ENCODE measurements at places on chromosomes 1 and 21.

GRCh38 chr1:91948501-91949355 lies 473 bp upstream of the BRDT start:
- no peak for DNase-seq

DNA sequence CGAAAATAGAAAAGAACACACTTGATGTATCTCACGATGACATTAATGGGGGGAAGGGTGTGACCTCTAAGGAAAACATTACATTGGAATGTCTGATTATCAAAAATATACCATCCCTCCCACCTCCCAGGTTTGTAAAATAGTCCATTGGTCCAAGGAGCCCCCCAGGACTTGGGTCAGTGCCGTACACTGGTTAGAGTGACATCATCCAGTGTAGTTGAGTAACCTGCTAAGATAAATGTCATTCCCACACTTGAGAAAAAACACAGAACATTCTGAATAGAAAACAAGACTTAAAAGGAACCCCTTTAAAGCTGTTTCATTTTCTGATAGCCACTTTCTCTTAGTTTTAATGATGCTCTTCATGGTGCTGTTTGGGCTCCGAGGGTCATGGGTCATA lies 15.2 kb downstream of the DDX20 start:
- DNase-seq, result no peak

- DNase-seq, result no peak
Observed at GRCh38 chr1:65512967-65513780, 92.7 kb downstream of the LEPR start.

- no peak for DNase-seq
Observed at GRCh38 chr1:184691719-184692324, 62.8 kb downstream of the EDEM3 start.

DNA sequence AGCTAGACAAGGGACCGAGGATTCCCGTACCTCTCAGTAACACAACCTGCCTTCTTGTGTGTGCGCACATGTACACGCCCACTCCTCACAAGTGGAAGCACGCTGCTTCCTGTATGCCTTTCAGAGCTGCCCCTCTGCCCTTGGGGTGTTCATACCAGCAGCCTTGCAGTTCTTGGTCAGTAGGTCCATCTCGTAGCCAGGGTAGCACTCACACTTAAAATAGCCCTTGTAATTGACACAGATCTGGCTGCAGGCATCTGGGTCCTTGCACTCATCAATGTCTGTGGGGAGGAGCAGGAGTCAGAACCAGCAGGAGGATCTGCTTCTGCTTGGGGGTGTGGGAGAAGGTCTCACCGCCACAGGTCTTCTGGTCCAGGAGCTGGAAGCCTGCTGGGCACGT lies 32.6 kb upstream of the MAGOH start:
- DNase-seq, result no peak

GRCh38 chr1:220882061-220882891 lies 3.0 kb downstream of the HLX start:
- DNase-seq, result no peak

DNA sequence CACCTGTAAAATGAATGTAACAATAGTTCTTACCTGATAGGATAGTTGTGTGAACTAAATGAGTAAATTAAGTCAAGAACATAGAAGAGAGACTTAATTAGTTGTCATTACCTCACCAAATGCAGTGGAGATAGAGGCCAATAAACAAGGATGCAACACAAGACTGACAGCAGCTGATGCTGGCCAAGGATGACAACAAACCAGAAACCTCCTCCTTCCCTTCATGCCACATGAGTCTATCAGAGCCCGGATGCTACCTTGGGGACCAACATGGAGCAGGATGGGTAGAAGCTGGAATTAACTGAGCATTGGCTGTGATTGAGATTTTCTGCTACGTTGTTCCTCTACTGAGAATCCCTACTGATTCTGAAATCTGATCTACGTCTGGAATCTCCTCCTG lies 30.3 kb upstream of the USP1 start:
- DNase-seq, result no peak

GRCh38 chr1:7278045-7278444 lies 492.8 kb downstream of the CAMTA1 start:
- no peak for DNase-seq

- DNase-seq, result peak; percentile 38
Observed at GRCh38 chr1:25616987-25617624, 515 bp downstream of the MAN1C1 start.

- no peak for DNase-seq
Observed at GRCh38 chr1:198628067-198628455, 10.8 kb upstream of the PTPRC start.

- no peak for DNase-seq
Observed at GRCh38 chr1:228367798-228368791, 38.5 kb downstream of the TRIM11 start.

- no peak for DNase-seq
Observed at GRCh38 chr1:156463874-156464273, 36.7 kb downstream of the MEF2D start.

GRCh38 chr1:209223791-209224190 lies 359.7 kb upstream of the CAMK1G start:
- DNase-seq, result no peak

- DNase-seq, result no peak
Observed at GRCh38 chr1:86184426-86184825, 27.9 kb upstream of the COL24A1 start.

DNA sequence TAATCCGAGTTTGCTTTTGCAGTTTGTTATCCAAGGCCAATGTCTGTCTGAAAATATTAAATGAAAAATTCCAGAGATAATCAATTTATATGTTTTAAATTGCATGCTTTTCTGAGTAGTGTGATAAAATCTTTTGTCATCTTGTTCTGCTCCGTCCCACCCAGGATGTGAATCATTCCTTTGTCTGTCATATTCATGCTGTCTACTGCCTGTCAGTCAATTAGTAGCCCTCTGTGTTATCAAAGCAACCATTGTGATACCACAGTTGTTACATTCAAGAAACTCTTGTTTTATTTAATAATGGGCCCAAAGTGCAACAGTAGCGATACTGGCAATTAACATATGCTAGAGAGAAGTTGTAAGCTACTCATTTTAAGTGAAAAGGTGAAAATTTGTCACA lies 819.3 kb downstream of the BRINP3 start:
- no peak for DNase-seq

DNA sequence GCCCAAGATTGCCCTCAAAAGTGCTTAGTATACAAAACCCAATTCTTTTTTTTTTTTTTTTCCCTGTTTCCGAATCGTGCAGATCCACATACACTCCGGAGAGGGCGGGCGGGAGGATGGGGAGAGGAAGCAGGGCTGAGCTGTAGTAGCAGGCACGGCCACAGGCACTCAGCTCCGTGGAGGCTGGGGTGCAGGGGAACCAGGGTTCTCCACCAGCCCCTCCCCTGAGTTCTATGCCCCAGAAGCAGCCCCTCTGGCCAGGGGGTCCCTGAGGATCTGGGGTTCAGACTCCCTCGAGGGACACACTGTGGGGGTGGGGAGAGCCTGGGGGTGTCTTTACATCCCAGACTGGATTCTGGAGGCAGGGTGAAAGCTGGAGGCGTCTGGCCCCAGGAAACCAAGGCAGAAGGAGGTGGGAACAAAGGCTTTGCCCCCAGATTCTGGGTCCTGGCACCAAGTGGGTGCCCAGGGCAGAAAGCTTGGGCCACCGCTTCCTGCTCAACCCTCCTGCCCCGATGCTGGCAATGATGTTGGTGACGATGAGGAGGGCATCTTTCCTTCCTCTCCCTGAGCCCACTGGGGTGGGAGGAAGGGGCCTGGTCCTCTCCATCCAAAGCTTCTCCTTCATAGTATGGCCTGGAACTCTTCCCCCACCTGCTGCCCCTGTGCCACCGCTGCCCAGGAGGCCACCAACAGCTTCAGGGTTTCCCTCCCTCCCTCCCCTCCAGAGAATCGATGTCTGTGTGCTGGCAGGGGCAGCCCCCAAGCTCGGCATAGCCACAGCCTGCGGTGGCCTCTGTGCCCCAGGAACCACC lies 106.4 kb upstream of the TARDBP start:
- no peak for DNase-seq

DNA sequence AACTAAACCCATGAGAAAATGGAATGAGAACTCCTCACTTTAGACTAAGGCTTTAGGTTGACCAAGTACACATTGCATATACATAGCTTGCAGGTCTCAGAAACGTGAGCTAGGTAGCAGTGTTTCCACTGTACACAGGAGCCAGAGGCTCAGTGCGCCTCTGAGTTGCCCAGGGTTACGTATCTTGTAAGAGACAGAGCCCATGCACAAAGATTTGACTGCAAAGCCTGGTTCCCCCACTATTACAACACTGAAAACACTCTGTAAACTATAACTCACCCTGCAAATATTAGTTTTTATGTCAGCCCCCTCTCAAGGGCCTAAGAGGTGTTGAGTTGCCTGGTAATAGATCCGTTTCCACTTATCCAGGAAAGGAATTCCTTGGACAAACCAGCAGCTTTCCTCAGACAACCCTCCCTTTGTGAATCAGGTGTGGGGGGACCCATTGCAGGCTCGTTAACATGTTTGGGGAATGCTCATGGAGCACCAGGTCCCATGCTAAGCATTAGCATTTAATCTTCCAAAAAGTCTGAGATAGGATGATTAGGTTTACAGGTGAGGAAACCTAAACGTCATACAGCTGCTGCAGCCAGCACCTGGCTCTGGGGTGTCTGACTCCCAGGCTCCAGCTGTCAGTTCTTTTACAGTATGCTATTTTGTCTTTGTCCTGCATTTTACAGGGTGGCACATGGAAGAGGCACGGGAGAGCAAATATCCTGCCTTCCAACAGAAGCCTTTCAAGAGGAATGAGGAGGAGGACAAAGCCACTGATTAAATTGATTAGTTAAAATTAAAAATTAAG lies 25.7 kb downstream of the TENT5C start:
- DNase-seq, result no peak

- DNase-seq, result no peak
Observed at GRCh38 chr21:31566611-31567010, 92.9 kb upstream of the SOD1 start.

DNA sequence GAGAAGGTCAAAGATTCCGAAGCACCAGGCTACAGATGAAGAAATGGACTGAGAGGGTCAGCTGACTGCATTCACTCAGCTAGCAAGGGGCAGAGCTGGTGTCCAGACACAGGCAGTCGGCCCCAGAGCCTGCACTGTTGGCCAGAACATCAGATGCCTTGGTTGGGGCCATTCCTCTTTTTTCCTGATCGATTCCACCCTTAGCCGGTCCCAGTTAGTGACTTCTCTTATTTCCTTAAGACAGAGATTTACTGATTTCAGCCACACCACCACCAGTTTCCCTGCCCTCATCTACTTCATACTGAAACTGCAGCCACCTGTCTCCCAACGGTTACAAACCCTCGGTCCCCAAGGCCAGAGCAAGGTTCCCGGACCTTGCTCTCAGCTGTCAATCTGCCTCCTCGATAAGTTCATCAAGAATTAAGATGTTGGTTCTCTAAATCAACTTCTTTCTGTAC lies 11.5 kb downstream of the CD58 start:
- DNase-seq, result no peak
